Smooth muscle cell of the brain vasculature (primary cell): ENCODE measurements at places on chromosomes 12 and 14.

- DNase-seq = no peak
Measured at GRCh38 chr12:91590966-91591638, 408.5 kb upstream of the DCN start.

DNA sequence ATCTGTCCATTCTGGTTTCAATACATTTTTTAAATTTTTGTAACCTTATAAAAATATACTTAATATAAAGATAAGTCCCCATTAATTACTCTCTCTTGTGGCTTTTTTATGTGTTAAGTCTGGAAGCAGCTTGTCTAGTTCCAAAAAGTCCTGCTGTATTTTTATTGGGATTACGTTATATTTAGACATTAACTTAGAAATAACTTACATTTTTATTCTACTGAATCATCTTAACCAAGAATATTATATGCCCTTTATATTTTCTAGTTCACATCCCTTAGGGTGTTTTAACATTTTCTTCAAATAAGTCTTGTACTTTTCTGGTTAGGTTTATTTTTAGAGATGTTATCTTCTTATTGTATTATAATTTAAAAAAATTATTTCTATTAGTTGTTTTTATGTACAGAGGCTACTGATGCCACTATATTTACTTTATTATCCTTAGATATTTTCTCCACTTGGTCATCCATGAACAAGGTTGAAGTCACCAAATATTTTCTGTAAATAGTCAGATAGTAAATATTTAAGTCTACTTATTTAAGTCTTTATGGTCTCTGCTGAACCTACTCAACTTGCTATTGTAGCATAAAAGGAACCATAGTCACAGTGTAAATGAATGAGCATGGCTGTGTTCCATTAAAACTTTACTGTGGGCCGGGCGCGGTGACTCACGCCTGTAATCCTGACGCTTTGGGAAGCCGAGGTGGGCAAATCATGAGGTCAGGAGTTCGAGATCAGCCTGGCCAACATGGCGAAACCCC is 132.4 kb upstream of the NEDD1 start:
- no peak for DNase-seq

GRCh38 chr12:124386059-124386458 is 91.2 kb downstream of the RFLNA start:
- DNase-seq = no peak

GRCh38 chr14:27613102-27613501 is 1015.3 kb upstream of the NOVA1 start:
- no peak for DNase-seq

- DNase-seq = no peak
Measured at GRCh38 chr14:75539561-75540478, 17.6 kb downstream of the BATF start.

DNA sequence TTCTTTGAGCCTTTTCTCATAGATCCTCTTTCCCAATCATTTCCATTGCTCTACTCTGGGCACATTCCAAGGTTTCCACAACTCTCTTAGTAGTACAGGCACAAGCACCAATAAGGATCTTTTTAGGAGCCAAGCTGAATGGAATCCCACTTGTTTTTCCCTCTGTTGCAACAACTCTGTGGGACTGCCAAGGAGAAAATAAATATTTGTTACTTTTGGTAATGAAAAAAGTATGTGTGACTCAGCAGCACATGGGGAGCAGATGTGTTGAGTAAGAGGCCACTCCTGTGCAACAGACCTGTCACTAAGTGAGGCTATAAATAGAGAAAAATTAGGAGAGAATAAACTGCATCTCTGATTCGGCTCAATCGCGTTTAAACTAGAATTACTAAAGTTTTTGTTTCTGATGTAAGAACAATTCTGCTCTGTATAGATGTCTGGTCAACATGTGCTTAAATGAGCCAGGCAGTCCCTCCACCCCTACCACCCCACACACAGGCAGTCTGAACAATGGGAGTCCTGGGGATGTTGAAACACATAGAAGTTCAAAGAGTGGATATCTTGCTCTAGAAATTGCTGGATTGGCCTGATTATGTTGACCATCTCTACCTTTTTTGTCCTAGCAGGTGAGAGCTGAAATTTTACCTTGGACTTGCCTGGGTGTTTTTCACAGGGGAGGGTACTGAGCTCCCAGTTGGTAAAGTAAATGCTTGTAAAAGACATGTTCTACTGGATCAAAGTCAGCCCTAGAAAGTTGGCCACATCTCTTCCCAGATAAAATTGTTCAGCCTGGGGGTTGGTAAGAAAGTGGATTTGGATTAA is 244.3 kb upstream of the NOVA1 start:
- DNase-seq = peak; percentile 73

GRCh38 chr14:64109819-64110554 is 184.2 kb downstream of the ESR2 start:
- no peak for DNase-seq

- no peak for DNase-seq
Measured at GRCh38 chr12:121531356-121531750, 49.5 kb downstream of the KDM2B start.

GRCh38 chr12:98646294-98647090 is 1.4 kb downstream of the APAF1 start:
- DNase-seq = no peak

DNA sequence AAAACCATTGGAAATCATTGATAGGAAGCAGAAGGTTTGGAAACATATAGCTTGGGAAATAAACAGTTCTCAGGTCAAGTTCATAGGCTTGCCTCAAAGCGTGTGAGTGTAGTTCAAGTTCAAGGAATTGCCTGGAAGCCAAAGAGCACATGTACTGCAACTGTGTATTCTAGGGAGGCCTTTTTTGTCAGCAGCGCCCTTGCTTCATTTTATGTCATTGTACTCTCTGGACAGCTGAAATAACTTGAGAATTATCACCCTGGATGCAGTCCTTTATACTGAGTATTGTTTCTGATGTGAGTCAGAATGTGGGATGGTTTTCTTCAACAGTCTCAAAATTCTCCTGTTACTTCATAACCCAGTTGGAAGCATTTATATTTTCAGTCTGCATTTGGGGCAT is 16.0 kb upstream of the EVL start:
- DNase-seq = no peak

DNA sequence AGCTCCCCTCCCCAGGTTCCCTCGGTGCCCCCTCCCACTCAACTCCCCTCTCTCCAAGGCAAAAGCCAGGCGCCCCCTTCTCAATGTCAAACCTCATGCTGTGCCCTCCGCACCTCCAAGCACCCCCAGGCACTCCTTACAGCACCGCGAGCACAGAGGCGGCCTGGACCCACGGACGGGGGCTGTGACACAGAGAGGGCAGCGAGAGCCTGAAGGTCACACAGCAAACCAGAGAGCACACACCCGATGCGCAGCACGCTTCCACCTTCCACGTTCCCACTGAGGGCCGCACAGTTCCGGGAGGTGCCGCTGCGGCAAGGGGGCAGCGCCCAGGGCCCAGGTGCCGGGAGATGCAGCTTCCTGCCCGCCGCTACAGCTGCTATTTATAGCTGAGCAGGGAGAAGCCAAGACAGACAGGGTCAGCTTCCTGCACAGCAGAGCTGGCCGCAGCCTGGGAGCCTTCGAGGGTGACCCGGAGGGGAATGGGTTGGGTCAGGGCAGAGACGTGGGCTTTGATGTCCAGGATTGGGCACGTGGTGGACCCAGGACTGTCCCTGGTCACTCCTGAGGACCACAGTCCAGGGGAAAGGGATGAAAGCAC is 12.9 kb downstream of the NCOR2 start:
- no peak for DNase-seq

DNA sequence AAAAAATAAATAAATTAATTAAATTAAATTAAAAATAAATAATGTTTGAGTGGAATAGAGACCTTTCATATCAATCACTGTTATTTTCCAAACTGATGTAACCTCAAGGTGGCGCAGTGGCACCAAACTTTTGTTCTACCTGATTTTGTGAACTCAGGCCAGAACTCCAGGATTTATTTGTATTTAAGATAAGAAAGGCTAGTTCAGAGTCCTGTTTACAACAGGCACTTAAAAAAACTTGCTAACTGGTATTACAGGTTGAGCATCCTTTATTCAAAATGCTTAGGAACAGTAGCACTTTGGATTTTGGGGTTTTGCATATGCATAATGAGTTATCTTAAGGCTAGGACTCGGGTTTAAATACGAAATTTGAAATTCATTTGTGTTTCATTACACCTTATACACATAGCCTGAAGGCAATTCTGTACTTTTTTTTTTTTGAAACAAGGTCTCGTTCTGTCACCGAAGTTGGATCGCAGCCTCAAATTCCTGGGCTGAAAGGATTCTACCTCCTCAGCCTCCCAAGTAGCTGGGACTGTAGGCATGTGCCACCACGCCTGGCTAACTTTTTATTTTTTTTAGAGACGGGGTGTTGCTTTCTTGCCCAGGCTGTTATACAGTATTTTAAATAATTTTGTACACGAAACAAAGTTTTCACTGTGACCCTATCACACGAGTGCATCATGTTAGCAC is 32.4 kb downstream of the YY1 start:
- no peak for DNase-seq

DNA sequence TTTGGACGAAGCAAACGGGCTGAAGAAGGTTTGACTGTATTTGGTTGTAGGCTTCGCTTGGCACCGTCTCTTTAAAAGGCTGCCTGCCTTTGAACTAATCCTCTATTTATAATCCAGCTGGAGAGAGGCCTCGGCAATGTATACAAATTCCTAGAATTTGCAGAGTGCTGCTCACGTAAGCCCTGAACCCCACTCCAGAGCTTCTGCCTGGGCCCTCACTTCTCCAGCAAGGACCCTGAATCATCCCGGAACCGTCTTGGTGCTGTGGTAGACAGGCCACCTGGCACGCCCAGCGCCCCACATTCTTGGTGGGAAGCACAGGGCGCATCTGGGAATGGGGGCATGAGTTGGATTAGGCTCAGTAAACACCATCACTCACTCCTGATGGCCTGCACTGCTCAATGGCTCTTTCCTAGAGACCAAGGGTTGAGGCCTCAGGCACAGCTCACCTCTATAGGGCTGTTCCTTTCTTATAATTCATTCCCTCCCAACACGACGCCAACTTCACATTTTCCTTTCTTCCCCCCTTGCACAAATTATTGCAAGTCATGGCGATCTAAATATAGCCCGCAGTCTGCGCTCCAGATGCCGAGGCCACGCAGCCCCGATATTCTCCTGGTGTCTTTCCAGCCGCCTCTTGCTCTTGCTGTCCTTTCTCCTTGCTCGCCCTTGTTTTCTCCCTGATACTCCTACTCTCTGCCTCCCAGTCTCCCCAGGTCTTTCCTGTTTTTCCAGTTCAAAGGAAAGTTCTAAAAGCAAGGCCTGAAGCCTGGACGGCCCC is 141.0 kb downstream of the ZFP36L1 start:
- DNase-seq = no peak

GRCh38 chr12:96478011-96478410 is 11.4 kb upstream of the CFAP54 start:
- DNase-seq = no peak

GRCh38 chr14:64444140-64444539 is 21.2 kb upstream of the AKAP5 start:
- DNase-seq = no peak

DNA sequence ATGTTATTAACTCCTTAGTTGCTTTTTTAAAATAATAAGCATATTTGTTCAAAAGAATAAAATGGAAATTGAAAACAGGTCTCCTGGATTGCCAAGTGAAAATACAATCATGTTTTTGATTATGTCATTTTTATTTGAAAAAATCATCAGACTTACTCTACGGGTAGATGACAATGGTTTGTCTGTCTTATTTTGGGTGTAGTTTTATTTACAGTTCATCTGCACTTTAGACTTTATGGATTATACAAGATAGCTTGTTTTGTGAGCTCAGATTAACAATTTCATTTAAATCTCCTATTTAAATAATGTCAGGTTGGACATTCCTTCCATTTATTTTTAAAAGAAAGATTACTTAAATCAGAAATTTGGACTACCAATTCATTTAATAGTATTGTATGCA is 14.8 kb downstream of the TMEM260 start:
- DNase-seq = no peak
